ENCODE measurements at places on chromosomes 1 and 21.

GRCh38 chr1:61051719-61052394, 30.5 kb upstream of the NFIA start:
- no peak for DNase-seq

DNA sequence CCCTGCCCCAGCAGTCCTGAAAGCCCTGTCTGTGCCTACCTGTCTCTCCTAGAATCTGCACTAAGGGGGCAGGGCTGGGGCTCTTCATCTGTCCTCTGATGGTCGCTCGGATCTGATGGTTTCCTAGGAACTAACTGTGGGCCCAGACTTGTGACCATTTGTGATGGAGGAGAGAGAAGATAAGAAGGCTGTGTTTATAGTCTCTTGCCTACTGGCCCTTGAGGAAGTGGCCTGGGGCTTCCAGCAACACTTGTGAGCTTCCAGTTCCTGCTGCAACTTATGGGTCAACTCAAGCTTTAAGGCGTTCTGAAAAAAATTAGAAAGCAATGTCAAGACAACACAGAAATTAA, 53.2 kb upstream of the SYNC start:
- no peak for DNase-seq

GRCh38 chr1:30414086-30414850, 309.1 kb downstream of the MATN1 start:
- DNase-seq = no peak

DNA sequence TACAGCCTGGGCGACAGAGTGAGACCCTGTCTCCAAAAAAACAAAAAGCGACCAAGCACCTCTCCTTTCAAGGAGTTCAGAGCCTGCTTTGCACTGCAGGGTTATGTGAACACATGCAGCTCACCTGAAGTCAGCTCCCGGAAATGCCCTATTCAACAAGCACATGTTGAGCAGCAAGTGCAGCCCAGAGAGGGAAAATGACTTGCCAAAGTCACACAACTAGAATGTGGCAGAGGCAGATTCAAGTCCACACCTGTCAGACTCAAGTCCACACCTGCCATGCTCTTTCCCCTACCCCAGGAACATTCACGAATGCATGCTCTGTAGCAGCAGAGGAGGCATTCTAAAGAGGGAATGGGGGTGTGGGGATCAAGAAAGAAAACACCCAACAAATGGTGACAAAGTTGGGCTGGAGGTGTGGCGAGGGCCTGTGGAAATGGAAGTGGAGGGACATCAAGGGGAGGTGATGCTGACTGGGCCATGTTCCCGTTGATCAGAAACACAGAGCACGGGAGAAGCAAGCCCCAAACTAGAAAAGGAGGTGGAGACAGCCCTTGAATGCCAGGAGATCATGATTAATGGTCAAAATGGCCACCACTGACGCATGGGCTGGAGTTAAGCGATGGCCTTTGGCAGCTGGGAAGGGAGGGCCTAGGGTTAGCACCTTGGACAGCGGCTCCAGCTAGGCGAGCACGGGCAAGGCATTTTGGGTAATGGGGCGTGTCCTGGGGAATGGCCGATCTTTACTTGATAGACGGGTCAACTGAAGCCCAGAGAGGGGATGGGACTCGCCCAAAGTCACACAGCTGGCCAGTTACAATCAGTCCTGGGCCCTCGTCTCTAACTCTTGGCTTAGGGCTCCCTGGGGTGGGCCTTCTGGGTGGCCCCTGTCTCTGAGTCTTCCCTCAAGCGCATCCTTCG, 21.5 kb downstream of the RAP1GAP start:
- peak; percentile 54 for DNase-seq

- DNase-seq = peak; percentile 46
Measured at GRCh38 chr1:53411541-53412152, 47.6 kb upstream of the DMRTB1 start.

GRCh38 chr1:246283771-246284410, 223.2 kb downstream of the SMYD3 start:
- no peak for DNase-seq

GRCh38 chr1:170495006-170495405, 37.0 kb upstream of the GORAB start:
- DNase-seq = no peak
